ENCODE measurements at places on chromosomes 4 and X. TPM values are rescaled to one million over a fixed set of nuclear protein-coding genes. Genes with fewer than 3 reads are reported as not detected.

DNA sequence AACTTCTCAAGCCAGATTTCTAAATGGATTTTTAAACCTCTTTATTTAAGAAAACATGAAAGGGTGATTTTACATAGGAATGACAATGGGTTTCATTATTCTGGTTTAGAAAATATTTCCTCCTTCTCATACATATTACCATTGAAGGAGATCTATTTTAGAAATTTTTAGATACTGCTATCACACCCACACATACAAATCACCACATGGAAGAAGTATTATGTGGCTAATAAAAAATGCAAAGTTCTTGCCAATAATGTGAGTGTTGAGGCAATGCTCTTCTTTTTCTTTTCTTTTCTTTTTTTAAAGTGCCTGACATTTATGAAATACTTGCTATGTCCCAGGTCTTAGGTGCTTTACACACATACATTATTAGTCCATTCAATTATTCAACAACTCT, 6.8 kb downstream of the STAP1 start:
- no peaks in the 10 kb centered on the region for H3K36me3 ChIP-seq
- H3K27me3 ChIP-seq, result no peaks in the 10 kb centered on the region
- no peaks in the 10 kb centered on the region for H3K4me1 ChIP-seq

- H3K27ac ChIP-seq, result no peak overlapping the region
- H3K36me3 ChIP-seq, result no peaks in the 10 kb centered on the region
- DNase-seq, result no peak
- H3K4me1 ChIP-seq, result peaks cover 35% of the 10 kb centered on the region
- H3K4me3 ChIP-seq, result no peak overlapping the region
Observed at GRCh38 chr4:145041378-145041777, 56.6 kb downstream of the ANAPC10 start.

- no peak overlapping the region for H3K4me3 ChIP-seq
- H3K27ac ChIP-seq, result no peak overlapping the region
- no peaks in the 10 kb centered on the region for H3K4me1 ChIP-seq
- H3K27me3 ChIP-seq, result no peaks in the 10 kb centered on the region
- DNase-seq, result no peak
Observed at GRCh38 chr4:20554134-20554533, 146.1 kb upstream of the PACRGL start.

- H3K27ac ChIP-seq, result no peak overlapping the region
- no peaks in the 10 kb centered on the region for H3K27me3 ChIP-seq
- H3K4me1 ChIP-seq, result no peaks in the 10 kb centered on the region
Observed at GRCh38 chr4:126627255-126627654, 1005.5 kb upstream of the INTU start.

DNA sequence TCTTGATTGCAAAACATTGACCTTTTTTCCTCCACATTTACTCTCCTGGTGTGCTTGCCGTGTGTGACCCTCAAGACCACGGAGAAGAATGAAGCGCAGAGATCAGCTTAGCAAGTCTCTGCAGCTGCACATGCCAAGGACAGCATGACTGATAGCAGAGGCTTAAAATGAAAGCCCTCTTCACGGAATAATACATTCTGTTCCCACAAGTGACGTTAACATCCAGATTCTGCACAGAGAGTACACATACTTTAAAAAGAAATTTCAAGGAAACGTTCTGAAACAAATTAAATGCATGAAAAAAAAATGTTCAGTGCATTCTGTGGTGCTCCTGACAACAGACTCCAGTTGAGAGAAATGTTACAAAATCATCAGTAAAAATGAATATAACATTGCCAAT, 60.9 kb downstream of the SLC7A11 start:
- no peaks in the 10 kb centered on the region for H3K4me1 ChIP-seq
- no peaks in the 10 kb centered on the region for H3K36me3 ChIP-seq
- no peak overlapping the region for H3K27ac ChIP-seq
- H3K4me3 ChIP-seq, result no peak overlapping the region
- no peaks in the 10 kb centered on the region for H3K27me3 ChIP-seq

Gene SFRP2
- 146 TPM for total RNA-seq

Gene ADGRG2
- total RNA-seq, result not detected

Gene LEF1
- 16.6 TPM for total RNA-seq

Gene NXF2B
- total RNA-seq, result not detected

Gene PDE5A
- total RNA-seq, result 2.2 TPM
